ENCODE measurements at places on chromosomes 1 and 21.

GRCh38 chr1:155976062-155976912 lies 2.1 kb downstream of the ARHGEF2 start:
- peak; percentile 83 for DNase-seq

- no peak for DNase-seq
These were observed 53.2 kb downstream of the PTPRU start for GRCh38 chr1:29289493-29289892.

- DNase-seq: no peak
These were observed 50.4 kb upstream of the FCRL4 start for GRCh38 chr1:157648317-157648716.

- DNase-seq: no peak
These were observed 6.7 kb downstream of the CSF3R start for GRCh38 chr1:36475910-36476604.

DNA sequence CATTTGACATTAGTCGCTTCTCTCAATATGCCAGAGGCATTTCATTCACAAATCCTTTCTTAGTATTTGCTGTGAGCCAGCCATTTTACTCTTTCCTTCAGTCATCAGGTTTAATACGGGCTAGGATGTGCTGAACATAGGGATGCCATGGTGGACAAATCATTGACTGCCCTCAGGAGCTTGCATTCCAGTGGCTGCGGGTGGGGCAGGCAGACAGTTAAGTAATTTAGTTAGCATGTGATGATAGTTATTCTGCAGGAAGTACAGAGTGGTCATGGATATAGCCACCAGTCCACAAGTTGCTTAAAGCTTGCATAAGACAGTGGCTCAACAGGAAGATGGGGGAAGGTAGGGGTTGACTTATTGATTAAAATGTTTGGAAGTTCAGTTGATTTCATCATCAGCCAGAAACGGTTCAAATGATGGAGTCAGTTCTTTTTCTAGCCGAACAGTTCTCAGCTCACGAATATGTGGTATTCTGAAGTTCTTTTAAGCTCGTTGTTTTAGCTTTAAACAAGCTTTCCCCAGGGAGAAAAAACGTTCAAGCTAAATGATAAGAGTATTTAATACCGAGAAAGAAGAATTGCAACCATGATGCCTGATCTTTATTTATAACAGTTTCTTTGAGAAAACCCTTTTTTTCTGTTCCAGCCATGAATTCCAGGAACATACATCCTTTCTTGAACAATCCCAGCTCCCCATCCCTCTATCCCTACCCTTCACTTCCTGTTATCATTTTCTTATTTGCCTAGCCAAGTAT lies 1.4 kb downstream of the SLC22A15 start:
- no peak for DNase-seq

GRCh38 chr1:226784081-226785049 lies 45.3 kb upstream of the ITPKB start:
- DNase-seq: no peak

DNA sequence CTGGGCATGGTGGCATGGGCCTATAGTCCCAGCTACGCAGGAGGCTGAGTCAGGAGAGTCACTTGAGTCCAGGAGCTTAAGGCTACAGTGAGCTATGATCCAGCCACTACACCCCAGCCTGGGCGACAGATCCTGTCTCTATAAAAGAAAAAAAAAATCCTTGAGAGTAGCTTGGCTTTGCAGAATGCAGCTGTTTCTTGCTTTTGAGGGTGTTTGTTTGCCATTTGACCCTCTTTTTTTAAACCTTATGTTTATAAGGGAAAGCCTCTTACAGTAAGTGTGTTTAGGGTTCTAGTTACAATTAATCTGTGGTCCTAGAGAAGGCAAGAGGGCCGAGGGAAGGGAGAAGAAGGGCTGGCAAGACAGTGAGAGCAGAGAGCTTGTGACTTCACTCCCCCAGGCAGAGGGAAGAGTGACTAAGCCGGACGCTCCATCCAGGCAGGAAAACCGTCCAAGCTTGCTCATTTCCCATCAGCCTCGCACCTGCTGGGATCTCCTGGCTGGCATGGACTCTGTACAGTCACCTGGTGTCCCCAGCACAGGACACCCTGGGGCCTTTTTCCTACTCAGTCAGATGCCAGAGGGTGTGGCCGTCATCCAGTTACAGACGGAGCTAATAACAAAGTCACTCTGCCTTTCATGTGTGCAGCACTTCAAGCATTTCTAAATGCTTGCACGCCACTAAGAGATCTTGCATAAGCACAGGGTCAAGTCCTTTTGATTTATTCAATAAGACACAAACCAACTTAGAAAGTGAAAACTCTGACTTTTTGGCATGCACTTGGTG lies 55.5 kb upstream of the PSEN2 start:
- no peak for DNase-seq

- no peak for DNase-seq
These were observed 44.1 kb upstream of the BCL10 start for GRCh38 chr1:85320371-85321131.

GRCh38 chr1:170176772-170177171 lies 31.0 kb downstream of the NTMT2 start:
- DNase-seq: no peak

DNA sequence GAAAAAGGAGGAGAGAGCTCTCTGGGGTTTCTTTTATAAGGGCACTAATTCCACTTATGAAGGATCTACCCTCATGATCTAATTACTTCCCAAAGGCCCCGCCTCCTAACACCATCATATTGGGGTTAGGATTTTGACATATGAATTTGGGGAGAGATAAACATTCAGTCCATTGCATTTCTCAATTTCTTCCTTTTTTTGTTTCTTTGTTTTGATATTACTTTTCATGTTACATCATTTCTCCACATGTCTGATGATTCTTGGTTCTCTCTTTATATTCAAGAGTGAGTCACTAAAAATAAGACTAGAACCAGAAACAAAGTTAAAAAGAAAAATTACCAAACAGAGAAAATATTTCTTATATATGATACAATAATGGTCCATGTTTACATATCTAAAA lies 63.2 kb upstream of the DUSP10 start:
- no peak for DNase-seq

DNA sequence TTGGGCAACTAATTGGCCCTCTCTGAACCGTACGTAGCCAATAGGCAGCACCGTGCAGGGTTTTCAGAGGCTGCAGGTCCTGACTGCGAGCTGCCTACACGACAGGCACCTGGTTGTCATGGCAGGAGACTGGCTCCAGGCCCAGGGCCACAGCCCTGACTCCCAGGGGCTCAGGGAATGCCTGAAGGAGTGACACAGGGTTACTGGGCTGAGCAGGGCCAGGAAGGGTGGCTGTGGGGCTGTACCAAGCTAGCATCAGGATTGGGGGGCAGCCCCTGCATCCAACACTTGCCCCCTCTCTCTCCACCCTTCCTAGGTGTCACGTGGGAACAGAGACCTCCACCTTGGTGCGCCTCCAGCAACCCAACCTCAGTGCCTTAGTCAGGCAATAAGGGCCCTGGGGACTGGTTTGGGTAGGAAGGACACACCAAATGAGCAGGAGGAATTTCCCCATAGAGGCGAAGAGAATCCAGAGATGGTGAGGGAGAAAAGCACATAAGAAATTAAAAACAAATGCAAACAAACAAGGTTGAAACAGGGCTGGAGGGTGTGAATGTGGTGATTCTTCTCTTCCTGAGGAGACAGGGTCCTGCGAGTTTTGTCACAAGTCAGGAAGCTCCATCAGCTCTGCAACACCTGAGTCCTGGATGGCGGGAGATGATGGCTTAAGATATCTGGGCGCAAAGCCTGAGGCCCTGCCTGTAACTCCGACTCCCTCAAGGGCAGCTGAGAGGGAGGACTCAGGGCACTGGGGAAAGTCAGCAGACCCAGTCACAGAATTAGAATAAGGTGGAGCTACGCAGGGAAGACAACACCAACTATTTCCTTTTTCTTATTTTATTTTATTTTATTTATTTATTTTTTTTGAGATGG lies 19.7 kb upstream of the RNU1-4 start:
- DNase-seq: no peak

- DNase-seq: no peak
These were observed 8.1 kb downstream of the KAZN start for GRCh38 chr1:14606632-14607031.

DNA sequence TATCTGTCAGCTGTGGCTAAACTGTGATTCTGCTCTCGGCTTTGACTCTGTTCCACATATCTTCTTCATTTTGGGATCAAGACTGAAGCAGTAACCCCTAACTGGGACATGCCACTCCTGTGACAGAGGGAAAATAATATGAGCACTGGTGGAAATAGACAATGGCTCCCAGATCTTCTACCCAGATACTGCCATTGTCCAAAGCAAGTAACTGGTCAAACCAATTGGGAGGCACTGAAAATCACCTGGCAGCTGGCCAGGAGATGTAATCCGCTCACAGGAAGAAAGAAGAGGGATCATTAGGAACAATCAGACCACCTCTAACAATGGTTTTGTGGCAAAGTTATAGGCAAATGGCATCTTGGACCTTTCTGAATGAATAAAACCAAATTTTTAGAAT lies 10.7 kb downstream of the SNX7 start:
- DNase-seq: no peak

DNA sequence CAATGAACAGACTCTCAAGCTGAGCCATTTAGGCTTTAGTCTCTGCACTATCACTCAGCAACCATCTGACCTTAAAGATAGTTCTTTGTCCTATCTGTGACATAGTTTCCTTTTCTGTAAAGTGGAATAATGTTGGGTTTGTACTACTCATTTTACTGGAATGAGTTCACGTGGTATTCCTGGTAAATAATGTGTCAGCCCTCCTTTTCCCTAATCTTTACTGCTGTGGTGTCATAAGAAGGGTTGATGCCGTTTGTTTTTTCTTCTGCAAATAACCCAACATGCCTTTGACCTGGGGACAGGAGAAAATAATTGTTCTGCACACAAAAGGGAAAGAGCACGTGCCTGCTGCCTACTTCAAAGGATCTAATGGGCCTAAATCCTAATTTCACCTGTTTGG lies 297.8 kb downstream of the BRINP3 start:
- DNase-seq: no peak

GRCh38 chr21:33924766-33925100 lies 9.1 kb upstream of the ATP5PO start:
- DNase-seq: no peak

- no peak for DNase-seq
These were observed 6.0 kb downstream of the DPT start for GRCh38 chr1:168723000-168723399.

GRCh38 chr1:95562230-95562629 lies 328.2 kb downstream of the RWDD3 start:
- DNase-seq: no peak

- DNase-seq: no peak
These were observed 471.8 kb downstream of the KCNT2 start for GRCh38 chr1:196136396-196136795.

DNA sequence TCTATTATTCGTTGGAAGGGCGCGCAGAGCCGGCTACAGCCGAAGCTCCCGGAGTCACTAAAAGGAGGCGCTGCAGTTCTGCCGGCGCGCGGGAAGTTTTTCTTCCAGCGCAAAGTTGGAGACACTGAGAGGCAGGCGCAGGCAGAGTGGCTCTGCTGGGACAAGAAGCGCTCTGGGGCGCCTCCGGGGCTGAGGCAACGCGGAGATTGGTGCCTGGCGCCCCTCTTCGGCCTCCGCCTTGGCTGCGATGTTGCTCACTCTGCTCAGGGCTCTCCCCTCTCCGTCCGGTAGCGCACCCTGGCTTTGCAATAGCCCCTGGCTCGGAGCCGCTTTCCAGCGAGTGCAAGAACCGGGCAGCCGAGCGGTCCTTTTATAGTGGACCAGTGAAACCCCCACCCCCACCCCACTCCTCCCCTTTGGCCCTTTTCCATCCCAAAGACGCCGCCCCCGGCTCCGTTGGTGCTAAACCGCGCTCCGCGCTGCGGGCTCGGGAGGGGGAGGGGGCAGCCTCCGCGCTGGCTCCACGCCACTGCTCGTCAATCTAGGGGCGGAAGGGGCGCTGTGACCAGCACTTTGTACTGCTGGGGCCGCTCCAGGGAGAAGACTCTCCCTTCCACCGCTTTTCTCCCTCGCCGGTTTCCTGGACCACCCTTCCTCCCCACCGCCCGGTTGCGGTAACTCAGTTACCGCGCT lies at the start of gene ADAMTS1:
TSS of gene ADAMTS1 (minus strand) at position 344 of the 693 bp plus-strand sequence. CDS start 455 bp downstream, outside the sequence.
- peak; percentile 81 for DNase-seq

DNA sequence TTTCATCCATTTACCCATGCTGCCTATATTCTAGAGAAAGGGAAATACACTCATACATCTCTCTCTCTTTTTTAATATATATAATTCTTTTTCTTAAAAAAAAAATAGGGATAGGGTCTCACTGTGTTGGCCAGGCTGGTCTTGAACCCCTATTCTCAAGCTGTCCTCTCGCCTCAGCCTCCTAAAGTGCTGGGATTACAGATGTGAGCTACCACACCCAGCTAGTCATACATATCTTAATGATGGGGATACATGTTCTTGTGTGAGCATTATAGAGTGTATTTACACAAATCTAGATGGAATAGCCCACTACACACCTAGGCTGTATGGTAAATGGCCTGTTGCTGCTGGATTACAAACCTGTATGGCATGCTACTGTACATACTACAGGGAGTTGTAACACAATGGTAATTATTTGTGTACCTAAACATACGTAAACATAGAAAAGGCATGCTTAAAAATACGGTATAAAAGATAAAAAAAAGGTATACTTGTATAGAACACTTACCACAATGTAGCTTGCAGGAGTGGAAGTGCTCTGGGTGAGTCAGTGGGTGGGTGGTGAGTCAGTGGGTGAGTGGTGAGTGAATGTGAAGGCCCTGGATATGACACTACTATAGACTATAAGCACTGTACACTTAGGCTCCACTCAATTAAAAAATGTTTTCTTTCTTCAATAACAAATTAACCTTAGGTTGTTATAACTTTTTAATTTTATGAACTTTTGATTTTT lies 72.9 kb downstream of the IVNS1ABP start:
- DNase-seq: peak; percentile 62

DNA sequence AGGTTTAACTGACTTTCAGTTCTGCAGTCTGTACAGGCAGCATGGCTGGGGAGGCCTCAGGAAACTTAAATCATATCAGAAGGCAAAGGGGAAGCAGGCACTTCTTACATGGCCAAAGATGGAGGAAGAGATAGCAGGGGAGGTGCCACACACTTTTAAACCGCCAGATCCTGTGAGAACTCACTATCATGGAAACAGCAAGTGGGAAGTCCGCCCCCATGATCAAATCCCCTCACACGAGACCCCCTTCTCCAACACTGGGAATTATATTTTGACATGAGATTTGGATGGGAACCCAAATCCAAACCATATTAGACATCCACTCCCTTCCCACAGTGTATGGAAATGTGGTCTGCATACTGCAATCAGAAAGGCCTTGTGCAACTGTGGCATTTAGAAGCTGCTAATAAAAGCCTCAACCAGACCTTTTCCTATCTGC lies 148.2 kb downstream of the FCRL5 start:
- DNase-seq: no peak

Data from natural killer cell treated with Interleukin-12 subunit alpha and Interleukin-12 subunit beta and Interleukin-15 and Interleukin-18, amount 100 ng/mL, for 72 hours (primary cell).